H9 (cell line): ENCODE measurements at places on chromosomes 2 and 18.

- H3K27me3 ChIP-seq, result no peaks in the 10 kb centered on the region; the same call in 1 of the 2 replicates
- H3K27ac ChIP-seq, result no peak overlapping the region
- no peak for DNase-seq
- H3K4me3 ChIP-seq, result no peak overlapping the region
- H3K4me1 ChIP-seq, result peaks cover 6% of the 10 kb centered on the region
Measured at GRCh38 chr2:20565623-20566236, 85.2 kb downstream of the HS1BP3 start.

DNA sequence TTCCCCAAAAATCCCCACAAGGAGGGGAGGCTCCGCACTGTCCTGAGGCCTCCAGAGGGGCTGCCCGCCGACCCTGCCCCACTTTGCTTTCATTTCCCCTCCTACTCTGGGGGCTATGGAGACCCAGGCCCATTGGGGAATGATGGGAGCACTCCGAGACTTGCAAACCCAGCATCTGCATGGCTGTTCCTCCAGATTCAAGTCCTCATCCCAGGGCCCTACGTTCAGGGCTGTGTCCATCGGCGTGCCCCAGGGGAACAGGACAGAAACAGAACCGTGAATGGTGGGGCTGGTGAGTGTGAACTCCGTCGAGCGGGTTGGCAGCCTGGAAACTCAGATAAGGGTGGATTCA, 116.1 kb upstream of the HDAC4 start:
- H3K27ac ChIP-seq, result no peak overlapping the region
- no peaks in the 10 kb centered on the region; the same call in 1 of the 2 replicates for H3K4me1 ChIP-seq
- no peaks in the 10 kb centered on the region for H3K27me3 ChIP-seq
- no peaks in the 10 kb centered on the region for H3K36me3 ChIP-seq

DNA sequence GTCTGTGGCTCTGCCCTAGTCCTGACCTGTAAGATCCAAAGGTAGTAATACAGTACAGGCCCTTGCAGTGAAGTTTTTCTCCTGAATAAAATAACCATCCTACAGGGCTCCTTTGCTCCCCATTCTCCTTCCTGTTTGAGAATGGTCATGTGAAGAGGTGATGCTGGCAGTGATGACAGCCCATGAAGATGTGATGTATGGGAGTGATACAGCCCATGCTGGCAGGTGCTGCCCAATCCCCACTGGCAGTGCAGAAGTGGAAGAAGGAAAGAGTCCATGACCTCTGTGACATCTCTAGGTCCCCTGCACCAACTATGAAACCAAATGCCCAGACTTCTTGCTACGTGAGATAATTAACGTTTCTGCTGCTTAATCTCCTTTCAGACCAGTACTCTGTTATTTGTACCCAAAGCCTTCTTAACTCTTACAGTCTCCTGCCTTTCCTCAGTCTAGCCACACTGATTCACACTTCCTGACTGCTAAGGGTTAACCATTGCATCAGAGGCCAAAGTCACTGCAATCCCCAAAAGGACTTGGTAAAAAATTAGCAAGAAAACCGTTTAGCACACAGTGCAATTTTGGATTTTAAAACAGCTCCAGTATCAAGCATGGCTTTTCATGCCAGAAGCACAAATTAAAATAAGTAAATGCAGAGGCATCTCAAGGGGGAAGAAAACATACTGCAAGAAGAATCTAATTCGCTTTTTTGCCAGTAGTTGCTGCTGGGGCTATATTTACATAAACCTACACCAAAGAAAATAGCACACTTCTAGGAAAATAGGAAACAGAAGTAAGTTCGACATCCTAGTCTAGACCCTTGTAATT, 98.0 kb downstream of the STK39 start:
- no peak overlapping the region for H3K27ac ChIP-seq
- no peaks in the 10 kb centered on the region for H3K36me3 ChIP-seq
- H3K4me1 ChIP-seq, result no peaks in the 10 kb centered on the region

- no peak overlapping the region for H3K4me3 ChIP-seq
- H3K27ac ChIP-seq, result no peak overlapping the region
- H3K4me1 ChIP-seq, result no peaks in the 10 kb centered on the region
- no peaks in the 10 kb centered on the region for H3K36me3 ChIP-seq
- no peak for DNase-seq
- H3K27me3 ChIP-seq, result no peaks in the 10 kb centered on the region
Measured at GRCh38 chr2:38658613-38659012, 7.3 kb upstream of the GALM start.

GRCh38 chr2:86622519-86623042, 1.1 kb downstream of the RNF103 start:
- peaks cover 10% of the 10 kb centered on the region for H3K36me3 ChIP-seq
- no peak for DNase-seq
- no peaks in the 10 kb centered on the region for H3K4me1 ChIP-seq
- H3K27ac ChIP-seq, result no peak overlapping the region
- H3K27me3 ChIP-seq, result no peaks in the 10 kb centered on the region
